ENCODE measurements at places on chromosomes 3 and 15. TPM values are rescaled to one million over a fixed set of nuclear protein-coding genes. Genes with fewer than 3 reads are reported as not detected.

GRCh38 chr3:194043516-194043915, 92.4 kb upstream of the HES1 start:
- DNase-seq = no peak

- no peak for DNase-seq
Measured at GRCh38 chr3:114858329-114858728, 288.8 kb downstream of the ZBTB20 start.

DNA sequence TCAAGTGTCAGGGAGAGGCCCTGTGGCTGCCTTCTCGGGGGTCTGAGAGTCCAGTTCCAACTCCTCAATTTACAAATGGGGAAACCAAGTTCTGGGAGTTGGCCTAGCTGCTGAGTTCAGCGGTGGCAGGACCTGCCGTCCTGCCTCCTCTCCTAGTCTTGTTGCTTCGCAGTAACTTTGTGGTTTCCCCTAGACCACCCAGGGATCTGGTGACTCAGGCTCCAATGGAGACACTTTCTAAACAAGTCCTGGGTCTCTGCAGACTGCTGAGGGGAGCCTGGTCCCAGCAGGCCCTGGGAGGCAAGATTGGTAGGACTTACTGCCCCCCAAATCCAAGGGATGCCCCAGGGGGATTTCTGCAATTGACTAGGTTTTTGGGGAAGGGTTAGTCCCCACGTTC, 83.6 kb downstream of the SMAD6 start:
- no peak for DNase-seq

DNA sequence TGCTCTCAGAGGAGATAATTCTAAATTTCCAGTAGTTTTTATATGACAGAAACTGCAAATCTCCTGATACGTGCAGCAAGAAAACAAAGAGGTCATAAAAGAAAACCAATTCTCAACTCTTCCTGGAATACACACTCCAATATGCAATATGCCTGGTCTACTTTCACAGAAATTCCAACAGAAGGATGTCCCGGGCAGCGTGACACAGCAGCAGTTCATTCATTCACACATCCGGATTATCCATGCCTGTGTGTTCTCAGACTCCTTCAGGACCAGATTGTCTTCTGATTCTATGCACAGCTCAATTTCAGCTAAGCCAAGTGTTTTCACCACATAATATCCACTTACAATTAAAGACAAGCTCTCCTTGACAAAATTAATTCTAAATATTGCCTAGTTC, 64.3 kb downstream of the FBN1 start:
- DNase-seq = no peak

DNA sequence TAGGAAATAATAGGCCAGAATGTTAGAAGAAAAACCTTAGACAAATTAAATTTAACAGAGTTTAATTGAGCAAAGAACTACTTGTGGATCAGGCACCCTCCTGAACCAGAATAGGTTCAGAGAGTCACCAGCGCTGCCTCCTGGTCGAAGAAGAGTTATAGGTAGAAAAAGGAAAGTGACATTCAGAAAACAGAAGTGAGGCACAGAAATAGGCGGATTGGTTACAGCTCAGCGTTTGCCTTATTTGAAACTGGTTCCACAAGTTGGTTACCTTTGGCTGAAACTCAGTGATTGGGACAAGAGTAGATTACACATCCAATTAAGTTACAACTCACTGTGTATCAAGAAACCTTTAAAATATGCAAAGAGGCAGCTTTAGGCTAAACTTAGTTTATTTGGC, 4.4 kb downstream of the AADAC start:
- no peak for DNase-seq

GRCh38 chr3:123414973-123415775, 33.7 kb downstream of the ADCY5 start:
- no peak for DNase-seq

DNA sequence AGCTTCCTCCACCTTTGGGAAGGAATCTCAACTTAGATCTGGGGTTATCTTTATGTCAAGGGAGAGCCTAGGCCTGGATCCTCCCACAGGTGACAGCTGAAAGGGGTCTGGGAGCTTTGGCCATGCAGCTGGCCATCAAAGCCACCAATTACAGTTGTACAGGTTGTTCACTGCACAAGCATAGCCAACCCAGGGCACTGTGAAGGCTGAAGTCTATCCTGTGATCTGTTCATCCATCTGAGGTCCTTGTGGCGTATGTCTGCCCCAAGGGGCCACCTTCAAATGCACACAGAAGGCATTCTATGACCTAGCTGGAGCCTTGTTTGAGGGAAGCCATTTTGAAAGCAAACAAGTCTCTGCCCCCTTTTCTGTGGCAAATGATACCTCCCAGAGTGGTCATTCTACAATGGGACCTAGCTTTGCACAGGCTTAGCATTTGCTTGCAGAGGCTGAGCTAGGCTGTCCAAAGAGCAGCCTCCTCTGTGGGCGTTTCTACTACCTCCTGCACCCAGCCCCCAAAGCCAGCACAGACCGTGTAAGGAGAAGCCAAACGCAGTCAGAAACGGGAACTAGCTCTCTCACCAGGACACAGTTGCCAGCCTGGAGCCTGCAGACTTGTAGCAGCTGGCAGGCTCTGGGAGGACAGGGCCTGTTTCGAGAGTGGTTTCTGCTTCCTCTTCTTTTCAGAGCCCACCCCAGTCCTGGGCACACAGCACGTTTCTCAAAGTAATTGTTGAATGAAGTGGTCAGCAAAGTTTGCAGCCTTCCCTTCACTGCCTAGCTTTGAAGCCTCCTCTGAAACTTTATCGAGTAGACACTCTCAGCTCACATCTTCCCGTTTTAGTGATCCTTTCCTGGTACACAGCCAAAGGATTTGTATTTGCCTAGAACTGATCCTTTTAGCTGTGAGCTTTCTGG, 157.3 kb upstream of the SMAD3 start:
- DNase-seq = no peak

DNA sequence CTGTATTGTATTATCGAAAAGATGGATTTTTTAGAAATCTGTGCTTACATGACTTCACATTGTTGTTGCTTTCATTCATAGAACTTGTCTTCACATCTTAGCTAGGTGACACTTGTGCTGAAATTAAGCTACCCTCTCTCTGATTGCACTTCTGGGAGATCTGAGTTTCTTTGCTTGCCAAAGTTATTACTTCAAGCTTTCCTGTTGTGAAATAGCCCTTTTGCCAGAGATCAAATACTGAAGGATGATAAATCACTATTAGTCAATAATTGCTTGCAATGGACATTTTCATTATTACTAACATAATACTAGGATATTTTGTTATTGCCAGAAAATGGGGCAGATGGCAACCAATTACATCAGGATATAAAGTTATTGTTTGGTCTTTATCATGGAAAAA, 34.7 kb downstream of the PIK3CA start:
- no peak for DNase-seq

Gene UBA7
- 2.6 TPM for total RNA-seq

Gene GRK7
- not detected for total RNA-seq

Gene GOLGA8H
- 0.79 TPM for total RNA-seq

Gene SLC38A3
- total RNA-seq = 3.1 TPM

Gene CRABP1
- 0.47 TPM for total RNA-seq

Data from HCT116 (cell line).